ENCODE measurements at places on chromosomes 16 and 17.
A peak's percentile ranks its signal among the peaks of the same experiment; 100 is the strongest.

DNA sequence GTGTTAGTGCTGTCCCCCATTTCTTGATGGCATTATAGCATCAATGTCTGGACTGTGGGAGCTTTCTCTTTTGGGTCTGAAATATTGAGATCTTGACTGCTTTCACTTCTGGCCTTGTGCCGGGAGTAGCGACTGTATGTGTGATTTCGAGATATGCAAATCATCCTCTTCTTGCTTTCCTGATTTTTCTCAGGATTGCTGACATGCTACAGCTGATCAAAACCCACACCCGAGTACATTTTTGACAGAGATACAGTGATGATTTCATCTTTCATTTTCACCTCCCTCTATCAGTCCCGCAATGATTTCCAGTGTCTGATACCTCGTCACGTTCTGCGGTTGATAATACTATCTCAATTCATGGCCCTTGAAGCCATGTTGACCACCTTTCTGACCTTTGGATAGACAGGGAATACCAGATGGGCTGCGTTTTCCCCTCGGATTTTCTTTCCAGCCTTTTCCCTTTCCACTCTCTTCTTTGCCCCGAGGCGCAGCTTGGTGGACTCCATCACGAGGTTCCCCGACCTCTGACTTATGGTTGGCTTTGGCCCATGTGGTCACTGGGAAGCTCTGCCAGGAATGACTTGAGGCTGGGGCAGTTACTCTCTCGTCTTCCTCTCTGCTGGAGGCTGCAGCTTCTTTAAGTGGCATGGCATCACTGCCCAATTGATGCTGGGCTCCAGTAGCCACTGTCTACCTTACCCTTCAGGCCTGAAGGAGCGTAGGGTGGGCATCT lies 184.4 kb downstream of the SNX29 start:
- no peak for DNase-seq

DNA sequence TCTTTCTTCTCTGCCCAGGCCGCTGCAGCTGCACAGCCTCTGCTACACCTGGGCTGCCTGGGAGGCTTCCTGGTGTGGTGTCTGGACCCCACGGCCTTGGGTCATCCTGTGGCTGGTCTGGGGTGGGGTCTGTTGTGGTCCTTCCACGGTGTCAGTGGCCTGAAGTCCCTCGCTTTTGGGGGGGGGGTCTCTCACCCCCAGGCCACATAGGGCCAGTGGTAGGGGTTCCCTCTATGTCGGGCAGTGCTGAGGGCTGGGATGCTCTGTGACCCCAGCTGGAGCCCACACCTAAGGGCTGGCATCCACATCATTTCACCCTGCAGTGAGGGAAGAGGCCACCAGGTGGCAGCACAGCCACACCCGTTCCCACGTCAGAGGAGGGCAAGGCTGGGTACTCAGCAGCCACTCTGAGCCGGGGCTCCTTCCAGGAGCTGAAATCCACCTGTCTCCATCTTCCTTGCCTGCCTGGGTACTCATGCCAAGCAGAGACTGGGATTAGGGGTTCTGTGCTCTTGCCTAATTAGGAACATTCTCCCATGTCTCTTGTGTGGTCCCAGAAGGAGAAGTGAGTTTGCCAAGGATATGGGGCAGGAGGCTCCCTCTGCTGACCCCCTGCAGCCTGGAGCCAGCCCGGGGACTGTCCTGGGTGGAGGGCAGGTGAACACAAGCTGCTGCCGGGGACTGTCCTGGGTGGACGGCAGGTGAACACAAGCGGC lies 13.0 kb downstream of the ENGASE start:
- peak; percentile 64 for DNase-seq

DNA sequence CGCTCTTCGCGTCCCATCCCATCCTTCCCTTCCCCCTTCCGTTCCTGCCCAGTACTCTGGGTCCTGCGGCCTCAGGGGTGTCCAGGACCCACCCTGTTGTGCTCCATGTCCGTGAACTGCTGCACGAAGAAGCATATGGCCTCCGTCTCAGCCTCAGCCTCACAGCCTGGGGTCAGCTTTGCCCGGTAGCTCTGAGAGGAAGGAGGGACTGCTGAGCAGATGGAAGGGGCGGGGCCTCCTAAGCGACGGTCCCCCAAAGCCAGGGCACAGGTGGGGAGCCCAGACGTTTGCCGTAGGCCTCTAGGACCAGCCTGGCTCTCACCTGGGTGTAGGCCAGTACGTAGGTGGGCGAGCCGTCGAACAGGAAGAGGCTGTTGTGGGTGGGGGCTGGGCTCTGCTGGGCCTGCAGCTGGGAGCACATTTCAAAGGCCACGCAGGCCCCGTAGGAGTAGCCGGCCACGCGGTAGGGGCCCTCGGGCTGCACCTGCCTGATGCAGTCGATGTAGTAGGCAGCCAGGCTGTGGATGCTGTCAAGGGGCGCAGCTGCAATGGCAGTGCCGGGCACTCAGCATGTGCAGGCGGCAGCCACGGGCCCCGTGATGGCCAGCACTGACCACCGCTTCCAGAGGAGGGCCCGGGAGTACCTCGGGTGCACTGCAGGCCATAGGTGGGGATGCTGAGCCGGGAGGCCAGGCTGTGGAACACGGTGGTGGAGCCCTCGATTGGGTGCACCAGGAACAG lies 14.6 kb upstream of the DUS1L start:
- DNase-seq: no peak

GRCh38 chr17:27239046-27239445 lies 54.9 kb upstream of the WSB1 start:
- no peak for DNase-seq

DNA sequence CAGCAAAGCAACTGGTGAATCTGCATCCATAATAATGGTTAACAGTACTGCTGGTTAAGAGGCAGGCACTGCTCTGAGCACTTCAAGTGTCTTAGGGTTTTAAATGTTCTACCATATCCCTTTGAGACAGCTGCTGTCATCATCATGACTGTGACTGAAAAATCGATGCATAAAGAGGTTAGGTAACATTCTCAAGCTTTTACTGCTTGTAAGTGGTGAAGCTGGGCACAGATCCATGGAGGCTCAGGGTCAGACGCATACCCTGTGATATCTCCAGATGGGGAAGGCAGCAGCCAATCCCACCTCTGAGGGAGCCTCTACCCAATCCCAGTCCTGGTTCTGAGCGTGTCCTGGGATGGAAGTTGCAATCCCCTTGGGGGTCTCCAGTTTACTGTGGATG lies 57.6 kb upstream of the SOX9 start:
- no peak for DNase-seq

GRCh38 chr16:78869492-78869891 lies 731.0 kb downstream of the MAF start:
- DNase-seq: no peak

DNA sequence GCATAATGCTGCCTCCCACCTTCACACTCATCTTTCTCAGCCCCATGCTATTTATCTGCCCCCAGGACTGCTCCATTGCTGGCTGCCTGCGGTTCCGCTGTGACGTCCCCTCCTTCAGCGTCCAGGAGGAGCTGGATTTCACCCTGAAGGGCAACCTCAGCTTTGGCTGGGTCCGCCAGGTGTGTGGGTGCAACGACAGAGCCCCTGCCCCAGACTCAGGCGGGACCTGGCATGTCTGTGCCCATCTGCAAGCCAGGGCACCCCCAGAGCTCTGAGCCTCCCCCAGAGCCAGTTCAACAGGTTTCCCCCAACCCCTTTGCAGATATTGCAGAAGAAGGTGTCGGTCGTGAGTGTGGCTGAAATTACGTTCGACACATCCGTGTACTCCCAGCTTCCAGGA lies 12.9 kb upstream of the ITGAD start:
- DNase-seq: no peak

Data from stimulated activated CD4-positive, alpha-beta T cell treated with anti-CD3 and anti-CD28 coated beads, Interleukin-15, amount 100 ng/mL, for 1 hour (primary cell).